ENCODE measurements at places on chromosomes 16 and 17. TPM values are rescaled to one million over a fixed set of nuclear protein-coding genes. Genes with fewer than 3 reads are reported as not detected.
A peak's percentile ranks its signal among the peaks of the same experiment; 100 is the strongest.

- H3K4me1 ChIP-seq: no peaks in the 10 kb centered on the region
- H3K27me3 ChIP-seq: no peaks in the 10 kb centered on the region
- no peak overlapping the region for H3K27ac ChIP-seq
- DNase-seq: no peak
These were observed 210.4 kb upstream of the N4BP1 start for GRCh38 chr16:48820379-48820778.

DNA sequence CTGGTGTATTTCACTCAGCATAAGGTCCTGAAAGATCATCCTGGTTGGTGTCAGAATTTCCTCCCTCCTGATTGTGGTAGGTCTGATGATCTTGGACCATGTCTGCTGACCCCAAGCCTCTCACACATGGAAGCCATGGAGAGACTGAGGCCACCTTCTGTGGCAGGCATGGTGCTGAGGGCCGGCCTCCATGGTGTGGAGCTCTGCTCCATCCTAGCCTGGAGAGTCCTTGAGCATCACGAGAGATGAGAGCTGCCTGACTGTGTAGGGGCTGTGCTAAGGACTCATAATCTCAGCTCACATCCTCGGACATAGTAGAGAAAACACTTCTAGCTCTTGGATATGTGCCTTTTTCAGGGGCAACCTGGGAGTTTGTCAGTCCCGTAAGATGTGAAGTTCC is 40.6 kb downstream of the MPRIP start:
- H3K36me3 ChIP-seq: peaks cover 9% of the 10 kb centered on the region
- no peak overlapping the region for H3K27ac ChIP-seq
- peaks cover 45% of the 10 kb centered on the region for H3K4me1 ChIP-seq
- H3K27me3 ChIP-seq: no peaks in the 10 kb centered on the region
- DNase-seq: peak; percentile 22
- no peak overlapping the region for H3K4me3 ChIP-seq

KRTAP2-1 gene
- total RNA-seq: not detected

NF1 gene
- total RNA-seq: 41.7 TPM

FBRS gene
- total RNA-seq: 28.1 TPM

GRCh38 chr16:88300463-88300835 is 82.3 kb upstream of the ZNF469 start:
- no peak overlapping the region for H3K4me3 ChIP-seq
- no peak overlapping the region for H3K27ac ChIP-seq
- no peaks in the 10 kb centered on the region for H3K36me3 ChIP-seq
- no peaks in the 10 kb centered on the region for H3K27me3 ChIP-seq
- H3K4me1 ChIP-seq: no peaks in the 10 kb centered on the region

SSH2 gene
- 18.3 TPM for total RNA-seq

DNA sequence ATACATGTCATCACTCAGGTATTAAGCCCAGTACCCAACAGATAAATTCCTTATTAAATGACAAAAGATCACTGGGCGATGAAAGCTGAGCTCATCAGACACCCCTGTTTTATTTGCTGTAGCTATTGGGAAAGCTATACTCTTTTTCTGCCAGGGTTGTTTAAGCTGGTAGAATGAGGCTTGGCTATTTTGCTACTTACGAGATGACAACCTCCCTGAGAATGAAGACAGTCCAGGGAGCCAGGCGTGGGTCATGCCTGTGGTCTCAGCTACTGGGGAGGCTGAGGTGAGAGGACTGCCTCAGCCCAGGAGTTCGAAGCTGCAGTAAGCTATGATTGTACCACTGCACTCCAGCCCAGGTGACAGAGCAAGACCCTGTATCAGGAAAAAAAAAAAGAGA is 4.3 kb upstream of the SH2B1 start:
- no peak overlapping the region for H3K27ac ChIP-seq
- no peak for DNase-seq
- no peaks in the 10 kb centered on the region for H3K36me3 ChIP-seq
- no peaks in the 10 kb centered on the region for H3K27me3 ChIP-seq
- no peak overlapping the region for H3K4me3 ChIP-seq

DNA sequence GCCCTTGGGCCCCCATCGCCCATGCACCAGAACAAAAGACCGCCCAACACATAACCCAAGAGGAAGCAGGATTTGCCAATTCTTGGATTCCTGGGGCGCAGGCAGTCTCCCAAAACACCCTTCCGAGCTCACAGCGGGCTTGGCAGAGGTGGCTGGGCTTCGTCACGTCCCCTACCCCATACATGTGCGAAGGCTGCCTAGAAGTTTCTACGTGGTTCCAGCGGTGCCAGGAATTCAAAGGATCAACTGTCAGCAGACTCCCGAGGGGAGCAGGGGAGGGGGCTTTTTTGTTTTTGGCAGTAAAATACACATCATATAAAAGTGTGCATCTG is 80.8 kb upstream of the PLCG2 start:
- H3K36me3 ChIP-seq: no peaks in the 10 kb centered on the region
- DNase-seq: no peak
- no peaks in the 10 kb centered on the region for H3K27me3 ChIP-seq
- H3K4me1 ChIP-seq: no peaks in the 10 kb centered on the region
- no peak overlapping the region for H3K4me3 ChIP-seq
- peak overlapping the region; percentile 82 for H3K27ac ChIP-seq

GRCh38 chr16:52629296-52629695 is 82.4 kb upstream of the TOX3 start:
- no peak for DNase-seq
- no peaks in the 10 kb centered on the region for H3K27me3 ChIP-seq
- no peak overlapping the region for H3K27ac ChIP-seq

GPR142 gene
- total RNA-seq: not detected

GRCh38 chr16:88337021-88337420 is 45.7 kb upstream of the ZNF469 start:
- no peak for DNase-seq
- H3K27me3 ChIP-seq: no peaks in the 10 kb centered on the region
- no peak overlapping the region for H3K4me3 ChIP-seq
- H3K27ac ChIP-seq: no peak overlapping the region

- peaks cover 6% of the 10 kb centered on the region for H3K36me3 ChIP-seq
- H3K27me3 ChIP-seq: no peaks in the 10 kb centered on the region
- H3K4me1 ChIP-seq: no peaks in the 10 kb centered on the region
- no peak overlapping the region for H3K4me3 ChIP-seq
These were observed 8.9 kb downstream of the ZNF213 start for GRCh38 chr16:3143598-3144320.

GRCh38 chr17:64254755-64255154 is 8.3 kb downstream of the TEX2 start:
- no peak overlapping the region for H3K4me3 ChIP-seq
- DNase-seq: no peak
- no peaks in the 10 kb centered on the region for H3K36me3 ChIP-seq
- H3K27ac ChIP-seq: no peak overlapping the region
- H3K27me3 ChIP-seq: no peaks in the 10 kb centered on the region
- H3K4me1 ChIP-seq: peaks cover 10% of the 10 kb centered on the region

- no peaks in the 10 kb centered on the region for H3K36me3 ChIP-seq
- H3K27me3 ChIP-seq: no peaks in the 10 kb centered on the region
These were observed 603.4 kb upstream of the CDH11 start for GRCh38 chr16:65725156-65725845.

SLFN12L gene
- total RNA-seq: 1.2 TPM

- peaks cover 51% of the 10 kb centered on the region for H3K4me1 ChIP-seq
- no peaks in the 10 kb centered on the region for H3K27me3 ChIP-seq
- H3K4me3 ChIP-seq: no peak overlapping the region
- no peaks in the 10 kb centered on the region for H3K36me3 ChIP-seq
These were observed 213.6 kb downstream of the PRKCA start for GRCh38 chr17:66515974-66516373.

GRCh38 chr17:78798695-78799559 is 16.9 kb upstream of the CYTH1 start:
- H3K36me3 ChIP-seq: peaks cover 57% of the 10 kb centered on the region
- H3K4me3 ChIP-seq: no peak overlapping the region
- H3K4me1 ChIP-seq: no peaks in the 10 kb centered on the region
- DNase-seq: no peak

RAMP2 gene
- 20.0 TPM for total RNA-seq

MT1A gene
- 34.1 TPM for total RNA-seq

GRCh38 chr17:21549107-21549687 is 143.1 kb upstream of the KCNJ18 start:
- H3K4me1 ChIP-seq: peaks cover 24% of the 10 kb centered on the region
- no peaks in the 10 kb centered on the region for H3K36me3 ChIP-seq
- DNase-seq: no peak
- H3K27ac ChIP-seq: no peak overlapping the region
- no peaks in the 10 kb centered on the region for H3K27me3 ChIP-seq

DNA sequence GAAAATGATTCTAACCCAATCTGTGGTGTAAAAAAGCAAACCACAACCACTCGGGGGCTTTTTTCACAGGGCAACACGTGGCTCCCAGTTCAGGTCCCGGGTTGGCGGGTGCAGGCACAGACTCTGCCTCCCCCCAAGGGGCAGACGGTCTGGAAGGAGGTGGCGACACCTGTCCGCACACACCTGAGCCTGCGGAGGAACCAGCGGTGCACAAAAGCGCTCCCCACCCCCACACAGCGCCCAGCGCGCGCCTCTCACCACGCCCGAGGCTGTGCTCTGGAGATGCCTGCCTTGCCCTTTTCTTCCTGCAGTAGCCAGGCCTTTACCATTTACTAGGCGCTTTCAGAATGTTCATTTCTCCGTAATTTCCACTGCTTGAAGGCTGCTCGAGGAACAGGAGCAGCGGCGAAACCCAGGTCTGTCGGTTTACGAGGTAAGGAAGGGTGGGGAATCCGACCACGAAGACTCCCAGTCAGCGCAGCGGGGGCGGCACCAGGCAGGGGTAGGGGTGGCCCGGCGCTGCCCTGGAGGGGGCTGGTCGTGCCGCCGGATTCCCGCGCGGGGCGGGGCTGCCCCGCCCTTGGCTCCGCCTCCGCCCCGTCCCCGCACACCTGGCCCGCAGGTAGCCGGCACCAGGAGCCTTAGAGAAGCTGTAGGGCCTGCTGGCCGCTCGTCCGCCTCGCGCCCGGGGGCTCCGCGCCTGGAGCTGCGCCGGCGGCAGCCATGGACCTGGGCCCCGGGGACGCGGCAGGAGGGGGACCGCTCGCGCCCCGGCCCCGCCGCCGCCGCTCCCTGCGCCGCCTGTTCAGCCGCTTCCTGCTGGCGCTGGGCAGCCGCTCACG is at the start of gene USP43:
USP43 (plus strand) TSS at position 608 of the 842 bp plus-strand sequence; CDS start at position 724, 116 bp downstream.
- H3K4me1 ChIP-seq: peaks cover 17% of the 10 kb centered on the region
- H3K36me3 ChIP-seq: no peaks in the 10 kb centered on the region
- DNase-seq: no peak
- H3K27me3 ChIP-seq: peaks cover 54% of the 10 kb centered on the region
- peak within 1 kb of the TSS; percentile 55 for H3K4me3 ChIP-seq

KRT25 gene
- not detected for total RNA-seq

GRCh38 chr17:77116371-77116860 is 24.4 kb upstream of the SEC14L1 start:
- H3K4me3 ChIP-seq: no peak overlapping the region
- H3K27me3 ChIP-seq: no peaks in the 10 kb centered on the region
- DNase-seq: no peak
- H3K36me3 ChIP-seq: no peaks in the 10 kb centered on the region

DNA sequence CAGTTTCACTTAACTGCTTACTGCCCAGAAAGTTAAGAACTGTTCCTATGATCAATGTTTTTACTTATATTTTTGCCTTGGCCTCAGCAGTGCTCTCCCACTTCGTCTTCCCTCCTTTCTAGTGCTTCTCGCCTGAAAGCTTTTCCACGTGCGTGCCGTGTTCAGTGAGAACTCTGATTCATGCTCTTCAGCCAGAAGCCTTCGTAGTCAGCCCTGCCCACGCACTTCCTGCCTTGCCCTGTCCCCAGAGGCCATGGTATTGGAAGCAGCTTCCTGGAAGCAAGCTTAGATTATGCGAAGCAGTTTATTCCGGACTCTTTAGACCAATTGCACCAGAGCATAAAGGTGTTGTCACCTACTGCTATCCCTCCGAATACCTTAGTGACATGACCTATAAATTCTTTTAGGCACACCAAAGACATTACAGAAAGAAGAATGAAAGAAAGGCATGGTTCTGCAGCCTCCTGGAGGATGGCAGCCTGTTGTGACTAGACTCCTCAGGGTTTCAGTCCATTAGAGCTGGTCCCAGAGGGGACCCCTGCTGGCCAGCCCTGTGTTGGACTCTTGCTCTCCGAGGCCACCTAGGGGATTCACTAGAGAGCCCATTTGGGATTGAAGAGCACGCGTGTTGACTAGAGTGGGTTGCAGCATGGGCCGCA is 105.2 kb downstream of the RPTOR start:
- DNase-seq: no peak
- no peak overlapping the region for H3K4me3 ChIP-seq
- H3K36me3 ChIP-seq: no peaks in the 10 kb centered on the region
- H3K4me1 ChIP-seq: no peaks in the 10 kb centered on the region
- no peak overlapping the region for H3K27ac ChIP-seq

DNA sequence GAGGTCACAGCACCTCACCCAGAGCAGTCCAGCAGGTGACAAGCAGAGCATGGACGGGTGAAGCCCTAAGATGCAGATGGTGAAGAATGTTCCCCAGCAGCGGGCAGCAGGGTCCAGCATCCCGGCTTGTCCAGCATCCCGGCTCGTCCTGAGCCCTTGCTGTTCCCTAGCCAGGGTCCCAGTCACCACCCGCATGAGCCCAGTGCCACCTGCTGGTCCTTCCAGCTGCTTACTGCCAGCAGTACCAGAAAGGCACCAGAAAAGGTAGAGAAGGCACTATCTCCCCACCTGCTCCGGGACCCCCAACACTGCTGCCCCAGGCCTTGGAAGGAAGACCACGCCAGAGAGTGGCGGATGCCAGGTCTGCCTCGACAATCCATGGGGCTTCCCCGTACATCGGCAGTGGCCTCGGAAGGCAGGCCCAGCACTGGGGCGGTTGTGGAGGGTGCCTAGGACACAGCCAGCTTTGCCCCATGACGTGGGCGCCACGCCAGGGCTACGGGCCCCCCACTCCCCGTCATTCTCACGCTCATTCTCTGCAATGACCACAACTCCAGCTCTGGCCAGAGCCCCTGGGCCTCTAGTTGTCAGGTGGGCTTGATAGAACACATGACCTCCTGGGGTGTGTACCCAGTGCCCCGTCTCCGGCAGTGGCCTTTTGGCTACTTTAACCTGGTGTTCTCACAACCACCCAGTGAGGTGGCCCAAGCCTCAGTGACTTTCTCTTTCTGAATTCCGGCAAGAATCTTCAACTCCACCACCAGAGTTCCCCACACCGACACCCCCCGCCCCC is 1.4 kb downstream of the CENPX start:
- H3K4me1 ChIP-seq: peaks cover 37% of the 10 kb centered on the region
- DNase-seq: peak; percentile 89
- H3K27me3 ChIP-seq: no peaks in the 10 kb centered on the region
- no peak overlapping the region for H3K27ac ChIP-seq
- no peaks in the 10 kb centered on the region for H3K36me3 ChIP-seq

HS3ST2 gene
- total RNA-seq: 0.68 TPM

AOC2 gene
- 1.4 TPM for total RNA-seq

GRCh38 chr16:88378401-88378800 is 4.4 kb upstream of the ZNF469 start:
- no peaks in the 10 kb centered on the region for H3K36me3 ChIP-seq
- H3K4me3 ChIP-seq: no peak overlapping the region
- H3K27me3 ChIP-seq: no peaks in the 10 kb centered on the region
- H3K27ac ChIP-seq: no peak overlapping the region
- no peak for DNase-seq

MT1H gene
- not detected for total RNA-seq

TNFSF12 gene
- total RNA-seq: 60.1 TPM

GRCh38 chr16:9060225-9060624 is 31.2 kb upstream of the HAPSTR1 start:
- no peaks in the 10 kb centered on the region for H3K27me3 ChIP-seq
- no peak overlapping the region for H3K27ac ChIP-seq
- H3K4me3 ChIP-seq: no peak overlapping the region
- H3K36me3 ChIP-seq: no peaks in the 10 kb centered on the region
- DNase-seq: no peak

PRSS27 gene
- 1.2 TPM for total RNA-seq
